ENCODE measurements at places on chromosomes 5 and 9.
A peak's percentile ranks its signal among the peaks of the same experiment; 100 is the strongest.

- DNase-seq, result no peak
Measured at GRCh38 chr5:141714542-141715310, 32.7 kb upstream of the ARAP3 start.

GRCh38 chr9:136850866-136851775 lies 1.0 kb upstream of the MAMDC4 start:
- DNase-seq, result no peak

- peak; percentile 59 for DNase-seq
Measured at GRCh38 chr9:117413346-117414219, 1.3 kb downstream of the ASTN2 start.

DNA sequence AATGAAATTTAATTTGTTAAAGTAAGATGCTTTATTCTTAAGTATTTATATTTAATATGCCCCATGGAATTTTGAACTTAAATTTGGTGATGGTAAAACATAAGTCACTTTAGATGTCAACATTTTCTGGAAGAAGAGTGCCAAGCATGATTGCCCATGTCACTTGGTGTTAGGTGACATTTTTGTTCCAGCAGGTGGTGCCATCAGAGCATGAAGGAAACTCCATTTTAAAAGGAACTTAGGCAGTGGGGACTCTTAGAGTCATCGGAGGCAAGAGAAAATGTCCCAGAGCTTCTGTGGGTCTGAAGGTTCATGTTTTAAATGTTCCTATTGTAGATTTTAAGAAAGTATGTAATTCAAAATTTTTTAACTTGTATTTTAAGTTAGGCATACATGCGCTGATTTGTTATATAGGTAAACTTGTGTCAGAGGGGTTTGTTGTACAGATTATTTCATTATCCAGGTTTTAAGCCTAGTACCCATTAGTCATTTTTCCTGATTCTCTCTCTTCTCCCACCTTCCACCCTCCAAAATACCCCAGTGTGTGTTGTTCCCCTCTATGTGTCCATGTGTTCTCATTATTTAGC lies 789.3 kb downstream of the SEMA5A start:
- peak; percentile 6 for DNase-seq

DNA sequence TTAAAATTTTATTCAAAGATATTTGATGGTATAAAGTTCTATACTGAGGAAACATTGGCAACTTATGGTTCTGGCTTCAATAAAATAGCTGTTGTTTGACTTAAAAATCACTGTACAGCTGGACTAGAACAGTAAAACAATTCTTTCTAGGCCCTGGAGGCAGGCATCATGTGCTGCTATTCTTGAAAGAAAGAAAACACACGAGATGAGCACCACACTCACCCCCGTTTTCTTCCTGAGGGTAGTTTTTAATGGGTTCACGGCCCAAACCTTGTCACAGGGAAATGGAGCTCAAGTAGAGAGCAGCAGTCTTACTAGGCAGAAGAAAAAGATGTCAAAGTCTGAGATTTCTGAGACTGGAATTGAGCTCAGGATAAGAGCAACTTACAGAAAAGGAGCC lies 68.0 kb downstream of the FSTL4 start:
- DNase-seq, result no peak

DNA sequence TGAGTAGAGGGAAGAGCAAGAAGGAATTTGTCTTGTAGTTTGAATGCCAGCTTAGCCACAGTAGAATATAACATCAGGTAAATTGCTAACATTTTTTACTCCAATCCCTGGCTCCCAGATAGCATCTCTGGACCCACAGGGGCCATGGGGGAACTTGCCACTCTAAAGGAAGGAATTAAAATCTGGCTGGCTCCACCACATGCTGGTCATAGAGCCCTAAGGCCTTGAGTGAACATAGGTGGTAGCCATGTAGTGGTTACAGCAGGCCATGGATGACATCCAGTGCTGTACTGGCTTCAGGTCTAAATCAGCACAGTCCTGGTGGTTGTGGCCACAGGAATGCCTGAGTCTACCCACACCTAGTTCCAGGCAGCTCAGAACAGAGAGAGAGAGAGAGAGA lies 109.9 kb upstream of the RGMB start:
- DNase-seq, result no peak

GRCh38 chr5:142610176-142611001 lies 75.5 kb downstream of the FGF1 start:
- DNase-seq, result no peak

GRCh38 chr9:96344458-96345180 lies 38.9 kb downstream of the SLC35D2 start:
- no peak for DNase-seq

DNA sequence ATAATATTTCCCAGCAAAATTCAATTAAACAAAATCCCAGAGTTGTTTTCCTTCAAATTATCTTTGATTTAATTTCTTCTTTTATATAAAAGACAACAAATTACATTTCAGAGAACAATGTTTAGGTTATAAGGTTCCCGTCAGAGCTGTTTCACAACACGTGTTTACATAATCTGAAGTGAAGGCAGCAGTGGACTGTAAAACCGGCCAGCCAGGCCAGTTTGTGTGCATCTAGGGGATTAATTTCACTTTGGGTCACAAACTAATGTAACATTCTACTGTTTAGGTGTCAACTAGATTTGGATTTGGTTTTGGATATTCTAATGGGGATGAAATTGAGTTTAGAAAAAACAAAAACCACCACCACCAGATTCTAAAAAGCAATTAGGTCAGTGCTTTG lies 86.5 kb upstream of the PLPP1 start:
- DNase-seq, result no peak

DNA sequence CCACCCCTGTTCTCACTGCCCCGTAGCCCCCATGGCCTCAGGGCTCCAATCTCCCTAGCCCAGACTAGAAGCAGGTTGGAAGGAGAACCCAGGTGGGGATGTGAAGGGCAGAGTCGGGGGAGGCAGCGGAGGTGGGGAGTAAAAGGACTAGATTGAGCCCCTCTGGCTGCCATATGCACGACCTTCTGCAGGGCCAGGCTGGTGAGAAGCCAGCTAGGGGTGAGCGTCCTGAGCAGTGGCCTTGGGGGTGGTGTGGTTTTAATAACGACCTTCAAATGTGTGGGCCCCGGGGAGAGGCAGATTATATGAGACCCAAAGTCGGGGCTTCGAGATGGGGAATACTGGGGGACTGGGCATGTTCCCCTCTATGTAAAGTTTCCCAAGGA lies 139.5 kb downstream of the C9orf50 start:
- no peak for DNase-seq

DNA sequence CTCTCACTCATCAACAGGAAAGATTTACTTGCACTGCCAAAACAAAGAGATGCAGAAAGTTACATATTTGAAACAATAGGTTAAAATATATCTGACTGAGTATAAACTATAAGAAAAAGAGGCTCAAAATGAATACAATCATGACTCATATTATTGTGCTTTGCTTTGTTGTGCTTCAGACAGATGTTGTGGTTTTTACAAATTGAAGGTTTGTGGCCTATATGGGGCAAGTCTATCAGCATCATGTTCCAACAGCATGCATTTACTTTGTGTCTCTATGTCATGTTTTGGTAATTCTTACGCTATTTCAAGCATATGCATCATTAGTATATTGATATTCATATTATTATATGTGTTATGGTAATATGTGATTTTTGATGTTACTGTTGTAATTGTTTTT lies 330.0 kb downstream of the PRR16 start:
- no peak for DNase-seq

GRCh38 chr9:113326230-113326629 lies 13.8 kb downstream of the WDR31 start:
- DNase-seq, result no peak

DNA sequence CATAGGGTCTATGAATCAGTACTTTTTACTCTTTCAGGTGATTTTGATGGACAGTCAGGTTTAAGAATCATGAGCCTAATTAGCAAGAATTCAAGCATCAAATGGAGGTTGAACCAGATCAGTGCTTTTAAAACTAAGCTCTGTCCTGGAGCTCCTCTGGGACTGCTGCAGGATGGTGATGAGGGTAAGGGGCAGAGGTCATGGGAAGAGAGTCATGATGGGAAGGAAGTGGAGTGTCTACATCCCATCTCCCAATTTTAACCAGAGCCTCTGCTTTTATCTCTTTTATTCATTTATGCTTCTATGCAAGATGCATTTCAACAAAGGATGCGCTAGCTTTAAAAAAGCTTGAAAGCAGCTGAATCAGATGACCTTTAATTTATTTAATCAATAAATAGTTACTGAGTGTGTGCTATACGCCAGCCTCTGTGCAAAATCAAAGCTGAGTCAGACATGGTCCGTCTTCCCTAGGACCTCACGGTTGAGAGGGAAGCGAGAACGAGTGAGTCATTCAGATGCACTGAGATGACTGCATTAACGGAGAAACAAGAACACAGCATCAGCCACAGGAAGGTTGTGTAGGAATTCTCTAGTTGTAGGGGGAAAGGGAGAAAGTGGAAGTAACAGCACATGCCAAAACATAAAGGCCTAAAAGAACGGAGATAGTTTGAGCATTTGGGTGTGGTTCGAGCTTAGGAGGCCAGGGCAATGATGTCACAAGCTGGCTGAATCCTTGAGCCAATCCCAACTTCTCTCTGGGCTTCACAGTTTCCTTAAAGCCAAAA lies 441.6 kb upstream of the BRINP1 start:
- no peak for DNase-seq

DNA sequence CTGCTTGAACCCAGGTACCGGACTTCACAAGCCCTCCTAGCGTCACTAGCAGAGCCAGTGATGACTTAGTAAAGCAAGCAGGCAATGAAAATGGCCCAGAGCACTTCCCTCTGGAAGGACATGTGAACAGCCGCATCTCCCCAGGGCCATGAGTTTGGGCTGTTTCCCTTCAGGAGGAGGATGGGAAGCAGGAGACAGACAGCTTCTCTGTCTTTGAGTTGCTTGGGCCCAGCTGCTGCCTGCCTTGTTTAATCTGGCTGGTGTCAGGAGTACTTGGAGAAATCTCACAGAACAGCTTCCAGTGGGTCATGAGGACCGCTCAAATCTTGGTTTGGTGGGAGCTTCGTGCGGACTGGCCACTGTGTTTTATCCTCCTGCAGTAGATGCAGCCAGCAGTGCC lies 25.4 kb upstream of the WWC1 start:
- no peak for DNase-seq

DNA sequence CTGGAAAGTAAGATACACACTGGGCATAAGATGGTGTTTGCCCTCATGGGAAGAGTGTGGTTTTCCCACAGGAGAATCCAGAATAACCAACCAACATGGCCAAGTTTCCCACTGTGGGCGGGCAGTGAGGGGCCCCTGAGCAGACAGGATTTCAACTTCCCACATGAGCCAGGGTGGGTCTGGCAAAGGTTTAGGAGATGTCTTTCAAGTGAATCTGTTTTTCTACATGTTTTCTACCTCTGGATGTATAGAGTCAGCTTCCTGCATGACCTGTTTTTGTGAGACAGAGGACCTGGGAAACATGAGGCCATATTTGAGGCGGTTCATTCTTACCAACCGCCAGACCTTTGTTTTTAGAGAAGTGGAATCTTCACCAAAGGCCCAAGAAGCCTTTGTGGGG lies 100.5 kb downstream of the TLE4 start:
- DNase-seq, result no peak

DNA sequence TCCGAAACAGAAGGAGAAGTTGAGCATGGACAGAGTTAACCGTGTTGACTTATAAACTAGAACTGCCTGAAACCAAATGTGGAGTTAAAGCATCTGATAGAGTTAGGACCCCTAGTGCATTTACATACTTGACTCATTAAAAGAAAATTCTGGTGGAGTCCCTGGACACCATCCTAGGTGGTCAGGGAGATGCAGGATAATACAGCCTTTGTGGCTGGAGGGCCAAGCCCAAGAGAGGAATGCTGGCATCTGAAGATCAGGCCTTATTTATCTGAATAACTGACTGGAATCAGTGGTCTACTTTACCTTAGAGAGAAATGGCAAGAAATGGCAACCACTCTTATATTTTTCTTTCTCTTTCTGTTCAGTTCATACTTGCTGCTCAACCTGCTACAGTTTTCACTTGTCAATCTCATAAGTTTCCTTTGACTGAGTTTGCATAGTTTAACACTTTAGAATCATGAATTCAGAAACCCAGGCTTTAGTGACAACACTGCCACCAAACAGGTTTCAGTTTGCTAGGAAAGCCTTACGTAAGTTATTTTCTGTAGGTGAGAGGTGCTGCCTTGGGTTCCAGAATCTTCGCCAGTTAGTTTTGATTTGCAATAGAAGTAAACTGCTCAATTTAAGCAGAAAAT lies 10.2 kb downstream of the CMYA5 start:
- no peak for DNase-seq

- no peak for DNase-seq
Measured at GRCh38 chr5:104947076-104947475, 1384.5 kb upstream of the NUDT12 start.

DNA sequence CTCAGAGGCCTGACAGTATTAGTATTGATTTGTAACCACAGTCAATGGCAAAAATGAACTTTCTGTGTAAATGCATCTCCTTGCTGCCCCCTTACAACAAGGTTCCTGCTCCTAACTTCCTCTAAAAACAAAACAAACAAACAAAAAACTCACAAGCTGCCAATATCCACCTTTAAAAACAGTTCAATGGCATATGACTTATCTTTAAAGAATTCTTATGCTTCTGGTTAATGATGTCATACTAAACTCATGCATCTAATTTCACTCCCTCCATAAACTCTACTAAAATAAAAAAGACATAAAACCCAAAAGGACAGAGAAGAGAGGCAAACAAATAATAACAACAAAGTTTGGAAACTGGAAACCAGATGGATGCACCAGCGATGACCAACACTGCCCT lies 9.0 kb upstream of the OR1N1 start:
- no peak for DNase-seq

DNA sequence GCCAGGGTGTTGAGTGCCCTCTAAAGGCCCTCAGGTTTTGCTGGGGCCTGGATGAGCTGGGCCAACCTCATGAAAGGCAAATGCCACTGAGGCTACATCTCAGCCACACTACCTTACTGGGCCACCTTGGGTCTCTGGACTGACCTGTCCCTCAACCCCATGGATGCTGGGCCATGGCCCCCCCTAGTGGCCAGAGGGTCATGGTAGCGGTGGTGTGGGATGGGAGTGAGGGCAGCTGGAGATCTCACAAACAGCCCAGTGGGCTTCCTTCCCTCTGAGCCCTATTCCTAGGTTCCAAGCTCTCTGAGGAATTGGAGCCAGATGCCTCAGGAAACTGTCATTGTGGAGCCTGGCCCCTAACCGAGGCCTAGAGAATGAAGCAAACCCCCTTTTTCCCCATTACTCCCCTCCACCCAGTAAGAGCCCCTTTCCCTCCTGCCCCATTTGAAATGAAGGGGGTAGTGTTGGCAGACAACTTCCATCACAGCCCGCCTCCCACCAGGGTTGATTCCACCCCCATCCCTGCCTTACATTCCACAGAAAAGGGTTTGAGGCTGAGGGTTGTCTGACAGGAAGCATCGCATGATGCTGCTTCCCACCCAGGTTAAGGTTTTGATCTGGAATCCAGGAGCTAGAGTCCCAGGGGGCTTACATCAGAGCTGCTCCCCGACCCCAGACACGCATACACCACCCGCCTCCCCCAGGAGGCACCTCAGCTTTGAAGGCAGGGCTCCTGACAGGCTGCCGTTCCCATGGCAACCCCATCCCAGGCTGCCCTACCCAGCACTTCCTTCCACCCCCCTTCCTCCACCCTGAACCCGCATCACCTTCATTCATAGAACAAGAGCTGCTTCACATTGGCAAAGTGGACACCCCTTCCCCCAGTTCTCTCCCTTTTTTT lies 63.9 kb downstream of the PCDH1 start:
- no peak for DNase-seq
